ENCODE measurements at places on chromosomes 7 and 10. TPM values are rescaled to one million over a fixed set of nuclear protein-coding genes. Genes with fewer than 3 reads are reported as not detected.

The TMEM243 gene
- 34.6 TPM for total RNA-seq

The SDK1 gene
- 4.9 TPM for total RNA-seq

The ACADSB gene
- 2.8 TPM for total RNA-seq

The SHTN1 gene
- total RNA-seq: 2.1 TPM
